Adrenal gland (tissue), 19 donors: ENCODE measurements at places on chromosomes 2 and 18. TPM values are rescaled to one million over a fixed set of nuclear protein-coding genes. Genes with fewer than 3 reads are reported as not detected.

The EPB41L3 gene
- total RNA-seq: 153 TPM

The ARHGAP15 gene
- total RNA-seq: 9.4 TPM

The SERPINB3 gene
- total RNA-seq: not detected

DNA sequence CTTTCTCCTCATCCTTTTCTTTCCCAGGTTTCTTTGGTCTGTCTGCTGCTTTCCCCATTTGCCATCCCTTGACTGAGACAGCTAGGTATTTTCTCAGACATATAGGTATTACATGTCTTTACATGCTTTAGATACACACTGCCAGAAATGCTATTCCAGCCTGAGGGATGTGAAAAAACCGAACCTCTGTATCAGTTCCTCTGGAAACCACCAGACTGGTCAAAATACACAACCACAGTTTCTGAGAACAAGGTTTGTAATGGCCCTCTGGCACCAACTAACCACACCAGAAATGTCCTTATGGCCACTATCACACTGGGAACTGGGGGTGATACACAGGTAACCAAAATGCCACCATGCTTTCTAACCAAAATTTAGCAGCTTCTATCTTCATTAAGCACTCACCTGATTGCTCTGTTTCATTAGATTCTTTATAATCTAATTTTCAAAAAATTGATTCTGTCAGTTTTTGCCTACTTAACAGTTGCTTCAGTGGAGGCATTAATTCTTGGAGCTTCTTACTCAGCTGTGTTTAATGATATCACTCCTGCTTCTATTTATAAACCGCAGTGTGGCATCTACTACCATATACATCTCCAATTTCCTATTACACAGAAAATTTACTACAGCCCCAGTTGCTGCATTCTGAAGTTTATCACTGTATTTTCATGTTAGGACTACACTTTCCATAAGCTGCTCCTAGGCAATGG lies 243.5 kb downstream of the WDPCP start:
- DNase-seq: no peak
